ENCODE measurements at places on chromosomes 16 and 17.

DNA sequence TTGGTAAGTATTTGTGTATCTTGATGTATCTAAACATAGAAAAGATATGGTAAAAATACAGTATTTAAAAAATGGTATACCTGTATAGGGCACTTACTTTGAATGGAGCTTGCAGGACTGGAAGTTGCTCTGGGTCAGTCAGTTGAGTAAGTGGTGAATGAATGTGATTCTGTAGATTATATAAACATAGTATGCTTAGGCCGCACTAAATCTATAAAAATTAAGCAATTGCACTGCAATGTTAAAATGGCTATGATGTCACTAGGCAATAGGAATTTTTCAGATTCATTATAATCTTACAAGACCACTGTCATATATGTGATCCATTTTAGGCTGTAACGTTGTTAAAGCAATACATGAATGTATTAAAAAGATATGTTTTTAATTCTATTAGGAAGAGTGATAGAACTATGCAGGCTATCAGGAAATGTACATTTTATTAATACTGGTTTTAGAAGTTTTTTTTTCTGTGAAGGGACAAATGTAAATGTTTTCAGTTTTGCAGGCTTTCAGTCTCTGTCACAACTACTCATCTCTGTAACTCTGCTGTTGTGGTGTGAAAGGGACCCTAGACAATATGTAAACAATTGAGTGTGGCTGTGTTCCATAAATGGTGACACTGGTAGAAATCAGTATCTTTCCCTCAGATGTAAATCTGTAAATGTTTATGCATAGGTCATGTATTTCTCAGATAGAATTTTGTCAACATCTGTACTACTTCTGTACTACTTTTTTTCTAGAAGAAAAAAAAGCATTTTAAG is 10.5 kb downstream of the CBFB start:
- no peak for DNase-seq

GRCh38 chr17:64950871-64951270 is 31.6 kb upstream of the LRRC37A3 start:
- no peak for DNase-seq

GRCh38 chr16:19105131-19105530 is 8.6 kb upstream of the ITPRIPL2 start:
- DNase-seq: no peak

GRCh38 chr16:31009894-31010584 is 399 bp downstream of the STX1B start:
- DNase-seq: no peak

DNA sequence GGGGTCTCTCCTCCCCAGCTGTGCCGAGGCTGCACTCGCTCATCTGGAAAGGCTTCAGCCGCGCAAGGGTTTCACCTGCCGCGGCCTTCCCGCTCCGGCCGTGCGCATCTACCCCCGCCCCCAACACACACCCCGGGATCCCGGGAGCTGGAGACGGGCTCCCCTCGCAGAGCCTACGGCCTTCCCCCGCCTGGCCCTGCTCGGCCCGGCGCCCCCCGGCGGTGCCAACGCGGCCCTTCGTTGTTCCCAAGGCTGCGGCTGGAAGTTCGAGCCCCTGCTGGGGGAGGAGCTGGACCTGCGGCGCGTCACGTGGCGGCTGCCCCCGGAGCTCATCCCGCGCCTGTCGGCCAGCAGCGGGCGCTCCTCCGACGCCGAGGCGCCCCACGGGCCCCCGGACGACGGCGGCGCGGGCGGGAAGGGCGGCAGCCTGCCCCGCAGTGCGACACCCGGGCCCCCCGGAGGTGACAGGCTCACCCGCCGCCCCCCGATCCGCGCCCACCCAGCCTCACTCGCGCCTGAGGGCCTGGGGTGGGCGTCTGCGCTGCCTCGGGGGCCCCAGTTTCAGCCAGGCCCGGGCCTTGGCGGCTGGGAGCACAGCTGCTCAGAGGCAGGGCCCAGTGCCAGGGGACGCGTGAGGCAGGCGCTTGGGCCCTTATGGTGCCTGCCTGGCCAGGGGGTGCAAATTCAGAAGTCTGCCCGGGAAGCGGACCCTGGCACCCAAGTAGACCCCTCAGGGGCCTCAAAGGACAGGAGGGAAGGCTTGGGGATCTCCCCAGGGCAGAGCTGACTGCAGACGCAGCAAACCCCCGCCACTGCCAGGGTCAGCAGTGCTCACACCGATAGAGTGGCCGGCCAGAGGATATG is 11.2 kb downstream of the GALK1 start:
- peak; percentile 47 for DNase-seq

GRCh38 chr17:77696721-77697460 is 261.6 kb upstream of the TNRC6C start:
- DNase-seq: no peak

GRCh38 chr16:70652322-70652721 is 6.0 kb downstream of the IL34 start:
- no peak for DNase-seq

GRCh38 chr16:75257886-75258806 is 6.7 kb upstream of the BCAR1 start:
- DNase-seq: no peak

DNA sequence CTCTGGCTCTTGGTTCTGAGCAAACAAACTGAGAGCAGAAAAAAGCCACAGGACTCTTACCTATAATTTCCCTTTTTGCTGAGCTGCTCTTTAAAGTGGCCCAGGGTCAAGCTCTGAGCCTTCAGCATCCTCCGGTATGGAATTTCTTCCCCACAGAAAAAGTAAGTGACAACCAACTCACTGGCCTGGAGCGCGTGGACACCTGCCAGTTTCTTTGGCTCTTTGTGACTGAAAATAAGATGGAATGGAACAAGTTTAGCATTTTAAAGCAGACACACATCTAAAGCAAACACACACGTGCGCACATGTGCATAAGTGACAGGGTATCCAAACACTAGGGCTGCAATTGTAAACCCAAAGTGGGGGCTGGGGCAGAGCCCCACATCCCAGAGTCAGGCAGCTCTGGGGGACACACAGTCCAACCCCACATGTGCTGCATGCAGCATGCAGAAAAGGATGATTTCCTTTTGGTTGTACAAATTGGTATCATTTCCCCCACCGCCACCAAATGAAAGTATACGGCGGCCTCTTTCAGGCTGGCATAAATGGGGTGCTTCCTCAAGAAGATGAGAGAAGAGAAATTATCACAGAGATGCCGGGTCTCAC is 27.5 kb downstream of the AXIN2 start:
- no peak for DNase-seq

- no peak for DNase-seq
Measured at GRCh38 chr17:12406623-12407215, 259.0 kb upstream of the MYOCD start.

- no peak for DNase-seq
Measured at GRCh38 chr17:27049104-27049784, 244.7 kb upstream of the WSB1 start.

GRCh38 chr16:19115148-19116021 is 1.6 kb downstream of the ITPRIPL2 start:
- DNase-seq: no peak

DNA sequence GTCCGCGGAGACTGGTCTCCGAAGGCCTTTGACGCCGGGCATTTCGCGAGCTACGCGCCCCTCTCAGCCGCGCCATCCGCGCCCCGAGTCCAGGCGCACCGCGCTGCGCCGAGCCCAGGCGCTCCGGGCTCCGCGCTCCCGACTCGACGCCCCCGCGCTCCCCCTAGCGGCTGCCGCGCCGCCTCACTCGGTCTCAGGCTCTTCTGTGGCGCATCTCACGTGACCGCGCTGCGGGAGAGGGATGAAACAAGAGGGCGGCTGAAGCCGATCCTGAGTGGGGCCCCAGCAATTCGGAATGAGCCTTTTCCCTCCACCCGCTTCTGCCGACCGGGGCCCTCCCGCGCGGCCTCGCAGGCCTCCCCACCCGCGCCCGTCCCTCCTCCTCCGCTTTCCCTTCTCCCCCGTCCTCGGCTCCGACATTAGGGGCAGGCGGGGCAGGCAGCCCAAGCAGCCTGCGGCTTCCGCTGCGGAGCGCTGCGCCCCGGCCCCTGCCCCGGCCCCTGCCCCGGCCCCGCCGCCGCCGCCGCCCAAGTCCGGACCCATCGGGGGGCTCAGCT is 42.5 kb upstream of the AMZ2 start:
- peak; percentile 82 for DNase-seq

GRCh38 chr17:61402073-61402541 is 2.5 kb downstream of the TBX2 start:
- no peak for DNase-seq

Data from effector memory CD4-positive, alpha-beta T cell (primary cell).